ENCODE measurements at places on chromosomes 1 and 21.

DNA sequence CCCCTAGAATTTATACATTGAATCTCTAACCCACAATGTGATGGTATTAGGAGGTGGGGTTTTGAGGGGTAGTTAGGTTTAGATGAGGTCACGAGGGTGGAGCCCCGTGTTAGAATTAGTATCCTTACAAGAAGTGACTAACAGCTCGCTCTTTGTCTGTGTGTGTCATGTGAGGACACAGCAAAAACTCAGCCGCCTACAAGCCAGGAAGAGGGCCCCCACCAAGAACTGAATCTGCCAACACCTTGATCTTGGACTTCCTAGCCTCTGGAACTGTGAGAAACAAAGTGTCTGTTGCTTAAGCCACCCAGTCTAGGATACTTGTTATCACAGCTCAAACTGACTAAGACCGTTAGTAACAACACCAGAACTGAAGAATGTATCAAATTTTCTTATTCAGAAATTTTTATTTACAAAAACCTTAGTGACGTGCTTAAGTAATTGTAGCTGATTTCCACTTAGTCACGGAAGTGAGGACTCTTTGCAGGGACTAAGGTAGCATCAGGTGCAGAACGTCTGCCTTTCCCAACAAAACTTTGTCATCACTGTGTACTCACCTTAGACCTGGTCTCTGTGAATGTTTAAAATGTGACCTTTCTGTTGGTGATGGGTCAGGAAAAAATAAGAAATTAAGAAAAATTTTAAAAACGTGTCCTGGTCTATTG is 24.5 kb upstream of the LRRC8C start:
- no peak overlapping the region for H3K4me3 ChIP-seq
- no peaks in the 10 kb centered on the region for H3K4me1 ChIP-seq
- peaks cover 9% of the 10 kb centered on the region for H3K36me3 ChIP-seq
- no peaks in the 10 kb centered on the region for H3K27me3 ChIP-seq
- no peak for DNase-seq

DNA sequence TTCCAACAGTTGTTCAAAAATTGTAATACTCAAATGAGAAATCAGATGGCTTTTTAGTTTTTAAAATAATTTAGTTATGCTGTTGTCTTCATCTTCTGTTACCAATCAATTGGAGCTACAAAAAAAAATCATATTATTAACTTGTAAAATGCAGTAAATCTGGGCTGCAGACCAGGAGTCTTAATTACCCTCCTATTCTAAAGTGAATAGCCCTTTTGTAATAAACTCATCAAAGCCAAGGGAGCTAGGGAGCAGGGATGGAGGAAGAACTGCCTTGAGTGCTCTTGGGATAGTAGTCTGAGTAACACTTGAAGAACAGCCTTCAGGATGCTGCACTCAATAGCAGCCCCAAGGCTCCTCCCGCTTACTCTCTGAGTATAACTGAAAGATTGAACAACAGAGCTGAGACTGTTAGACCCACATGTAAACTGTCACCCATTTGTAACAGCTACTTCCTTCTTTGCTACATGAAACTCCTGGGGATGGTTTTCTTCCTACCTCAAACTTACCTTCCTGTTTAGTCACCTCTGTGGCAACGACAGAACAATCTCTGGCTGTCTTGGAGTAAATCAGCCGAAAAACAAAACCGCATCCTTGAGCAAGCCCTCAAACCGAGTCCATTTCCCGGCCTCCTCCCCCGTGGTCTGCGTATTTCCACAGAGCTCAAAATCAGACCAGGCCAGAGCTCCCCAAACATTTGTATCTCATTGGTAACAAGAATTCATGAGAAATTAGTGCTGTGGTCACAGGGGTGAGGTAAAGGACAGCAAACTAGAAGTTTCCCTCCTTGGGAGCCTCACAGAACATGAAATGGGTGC is 55.9 kb downstream of the CD58 start:
- H3K4me1 ChIP-seq = no peaks in the 10 kb centered on the region
- no peak overlapping the region for H3K4me3 ChIP-seq
- H3K27me3 ChIP-seq = no peaks in the 10 kb centered on the region
- DNase-seq = no peak
- H3K36me3 ChIP-seq = peaks cover 18% of the 10 kb centered on the region
- peak overlapping the region; percentile 53 for H3K27ac ChIP-seq

DNA sequence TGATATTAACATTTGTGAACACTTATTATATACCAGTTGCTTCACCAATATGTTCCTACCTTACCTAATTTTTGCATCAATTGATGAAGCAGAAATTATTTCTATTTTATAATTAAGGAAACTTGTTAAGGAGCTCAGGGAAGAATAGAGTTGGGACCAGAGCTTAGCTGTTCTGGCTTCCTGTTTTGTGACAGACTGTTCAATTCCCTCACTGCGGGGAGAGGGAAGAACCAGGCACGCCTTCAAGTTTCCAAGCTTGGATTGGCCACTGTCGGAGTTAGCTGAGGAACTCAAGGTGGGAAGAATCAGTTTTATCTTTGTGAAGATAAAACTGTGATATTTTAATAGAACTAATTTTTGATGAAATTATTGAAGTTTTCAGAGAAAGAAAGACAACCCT is 142.3 kb upstream of the LMO4 start:
- H3K27me3 ChIP-seq = no peaks in the 10 kb centered on the region
- no peak for DNase-seq
- no peaks in the 10 kb centered on the region for H3K36me3 ChIP-seq
- H3K4me1 ChIP-seq = no peaks in the 10 kb centered on the region
- H3K27ac ChIP-seq = no peak overlapping the region

- DNase-seq = no peak
- peaks cover 36% of the 10 kb centered on the region for H3K4me1 ChIP-seq
- H3K27ac ChIP-seq = peak overlapping the region; percentile 87
- no peaks in the 10 kb centered on the region for H3K36me3 ChIP-seq
- peak overlapping the region; percentile 34 for H3K4me3 ChIP-seq
- H3K27me3 ChIP-seq = no peaks in the 10 kb centered on the region
Measured at GRCh38 chr1:52725903-52726264, 369 bp upstream of the ZYG11B start.

DNA sequence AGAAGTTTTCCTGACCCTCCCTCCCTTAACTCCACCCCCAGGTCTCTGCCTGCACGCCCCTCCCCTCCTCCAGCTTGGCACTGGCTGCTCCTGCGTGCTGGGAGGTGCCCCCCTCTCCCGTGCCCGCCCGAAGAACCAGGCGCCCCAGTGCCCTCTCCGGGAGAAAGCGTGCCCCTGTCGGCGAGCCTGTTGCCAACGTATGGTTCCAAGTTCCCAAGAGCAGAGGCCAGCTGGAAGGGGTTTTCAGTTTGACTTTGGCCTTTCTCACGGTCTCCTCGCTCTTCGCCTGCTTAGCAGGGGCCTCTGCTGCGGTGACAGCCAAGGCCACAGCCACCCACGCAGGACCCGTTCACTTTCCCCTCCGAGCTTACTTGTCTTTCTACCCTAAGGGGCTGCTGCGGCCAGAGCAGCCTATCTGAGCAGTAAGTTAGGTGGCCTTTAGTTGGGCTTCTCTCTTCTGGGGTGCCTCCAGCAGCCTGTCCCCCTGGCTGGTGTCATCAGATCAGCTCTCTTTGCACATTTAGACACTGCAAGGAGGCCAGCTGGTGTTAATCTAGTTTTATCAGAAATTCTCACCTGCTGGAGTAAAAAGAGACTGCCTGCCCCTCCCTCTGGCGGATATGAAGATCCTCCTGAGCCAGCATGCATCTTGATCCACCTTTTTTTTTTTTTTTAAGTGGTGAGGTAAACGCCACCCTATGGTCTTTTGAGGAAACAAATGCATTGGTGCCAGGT is 1.5 kb downstream of the STUM start:
- H3K27ac ChIP-seq = no peak overlapping the region
- no peaks in the 10 kb centered on the region for H3K36me3 ChIP-seq
- peak overlapping the region; percentile 71 for H3K4me3 ChIP-seq
- DNase-seq = no peak
- H3K4me1 ChIP-seq = peaks cover 42% of the 10 kb centered on the region

GRCh38 chr1:63928186-63929105 is 154.6 kb downstream of the ROR1 start:
- no peak overlapping the region for H3K4me3 ChIP-seq
- H3K27ac ChIP-seq = peak overlapping the region; percentile 3
- DNase-seq = no peak
- H3K27me3 ChIP-seq = no peaks in the 10 kb centered on the region

- no peak overlapping the region for H3K4me3 ChIP-seq
- H3K4me1 ChIP-seq = peaks cover 8% of the 10 kb centered on the region
- no peaks in the 10 kb centered on the region for H3K27me3 ChIP-seq
- H3K27ac ChIP-seq = no peak overlapping the region
- no peak for DNase-seq
- no peaks in the 10 kb centered on the region for H3K36me3 ChIP-seq
Measured at GRCh38 chr1:206915030-206915735, 6.6 kb downstream of the FCMR start.

DNA sequence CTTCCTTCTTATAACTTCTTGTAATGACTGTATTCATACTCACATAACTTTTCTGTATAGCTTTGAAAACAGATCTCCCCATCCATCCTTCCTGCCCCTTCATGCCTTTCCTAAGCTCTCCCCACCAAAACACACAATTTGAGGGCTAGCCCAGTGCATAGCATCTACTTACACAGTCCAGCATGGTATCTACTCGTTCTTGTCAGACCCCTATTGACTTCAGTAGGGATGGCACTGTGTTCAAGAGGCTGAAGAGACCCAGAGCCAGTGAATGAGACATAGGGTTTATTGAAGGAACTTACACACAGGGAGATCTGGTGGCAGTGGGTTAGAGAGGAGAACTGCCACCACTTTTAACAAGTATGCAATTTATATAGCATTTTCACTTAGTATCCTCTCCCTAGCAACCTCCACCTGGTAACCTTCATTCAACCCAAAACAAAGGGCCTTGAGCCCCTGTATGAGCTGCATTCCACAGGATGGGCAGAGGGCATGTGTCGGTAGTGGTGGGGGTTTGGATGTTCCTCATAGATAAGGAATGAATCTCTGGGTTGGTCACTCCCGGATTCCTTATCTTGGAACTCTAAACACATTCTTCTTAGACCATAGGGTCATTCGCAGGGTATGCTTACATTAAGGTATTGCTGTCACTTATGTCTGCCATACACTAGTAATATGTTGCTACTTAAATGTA is 64.9 kb upstream of the GNG12 start:
- H3K4me1 ChIP-seq = no peaks in the 10 kb centered on the region
- no peak overlapping the region for H3K4me3 ChIP-seq
- H3K27ac ChIP-seq = no peak overlapping the region
- no peaks in the 10 kb centered on the region for H3K36me3 ChIP-seq

GRCh38 chr1:9410737-9411297 is 118.1 kb downstream of the SPSB1 start:
- no peak for DNase-seq
- no peaks in the 10 kb centered on the region for H3K36me3 ChIP-seq
- H3K27me3 ChIP-seq = no peaks in the 10 kb centered on the region
- H3K27ac ChIP-seq = no peak overlapping the region
- no peak overlapping the region for H3K4me3 ChIP-seq

DNA sequence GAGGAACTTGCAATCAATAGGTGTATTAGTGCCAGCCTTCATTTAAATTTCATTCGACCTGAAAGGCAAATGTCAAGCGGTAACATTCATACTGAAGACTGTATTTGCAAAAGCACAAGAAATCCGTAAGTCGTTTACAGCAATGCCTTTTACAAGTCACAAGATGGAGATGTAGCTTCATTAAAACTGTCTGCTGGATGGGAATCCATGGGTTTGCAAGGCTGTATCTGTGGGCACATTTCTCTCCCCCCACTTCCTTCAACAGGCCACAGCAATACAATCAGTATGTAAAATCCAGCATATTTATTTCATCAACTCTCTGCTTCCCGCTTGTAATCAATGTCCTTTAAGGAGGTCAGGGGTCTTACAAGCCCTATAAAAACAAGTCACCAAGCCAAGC is 147.1 kb downstream of the SLC45A1 start:
- no peak for DNase-seq
- H3K27ac ChIP-seq = no peak overlapping the region
- H3K4me3 ChIP-seq = no peak overlapping the region
- H3K27me3 ChIP-seq = no peaks in the 10 kb centered on the region
- peaks cover 38% of the 10 kb centered on the region for H3K4me1 ChIP-seq
- no peaks in the 10 kb centered on the region for H3K36me3 ChIP-seq

GRCh38 chr1:206878456-206878855 is 13.0 kb downstream of the IL20 start:
- no peaks in the 10 kb centered on the region for H3K27me3 ChIP-seq
- H3K36me3 ChIP-seq = no peaks in the 10 kb centered on the region
- no peak overlapping the region for H3K27ac ChIP-seq
- no peaks in the 10 kb centered on the region for H3K4me1 ChIP-seq
